ENCODE measurements at places on chromosomes 12 and 14.

DNA sequence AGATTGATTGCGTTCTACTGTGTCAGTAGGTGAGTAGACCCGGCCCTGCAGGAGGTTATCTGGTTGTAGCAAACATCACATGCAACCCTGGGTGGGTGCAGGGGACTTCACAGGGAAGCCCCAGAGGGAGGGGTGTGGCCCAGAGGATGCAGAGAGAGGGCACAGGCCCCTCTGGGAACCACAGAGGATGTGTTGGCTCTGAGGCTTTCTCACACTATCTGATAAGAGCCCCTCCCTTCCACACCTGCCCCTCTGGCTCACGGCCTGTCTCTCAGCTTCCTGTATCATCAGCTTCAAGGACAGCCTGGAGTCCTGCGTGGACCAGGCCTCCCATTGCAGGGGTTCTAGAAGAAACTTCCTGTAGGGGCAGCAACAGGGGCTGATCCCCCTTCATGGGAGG lies 101.9 kb downstream of the RIN3 start:
- peak; percentile 46 for DNase-seq

GRCh38 chr14:104075530-104076151 lies 9.9 kb upstream of the ASPG start:
- DNase-seq: no peak

DNA sequence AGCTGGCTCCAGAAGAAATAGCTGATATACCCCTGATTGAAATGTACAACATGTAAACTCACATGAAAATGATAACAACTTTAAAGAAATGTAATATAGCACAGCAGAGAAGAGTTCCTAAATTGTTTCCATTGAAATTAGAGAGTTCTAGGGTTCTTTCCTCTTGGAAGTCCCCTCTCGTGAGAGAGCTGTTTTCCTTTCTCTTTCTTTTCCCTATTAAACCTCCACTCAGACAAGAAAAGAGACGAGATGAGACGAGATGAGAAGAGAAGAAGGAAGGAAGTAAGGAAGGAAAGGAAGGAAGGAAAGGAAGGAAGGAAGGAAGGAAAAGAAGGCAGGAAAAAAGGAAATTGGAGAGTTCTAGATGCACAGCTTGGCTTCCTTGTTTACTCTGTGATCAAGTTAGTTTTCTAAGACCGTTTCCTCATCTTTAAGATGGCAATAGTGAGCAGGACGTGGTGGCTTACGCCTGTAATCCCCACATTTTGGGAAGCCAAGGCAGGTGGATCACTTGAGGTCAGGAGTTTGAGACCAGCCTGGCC lies 11.9 kb downstream of the DRAM1 start:
- no peak for DNase-seq

GRCh38 chr12:74321381-74321780 lies 216.3 kb upstream of the ATXN7L3B start:
- DNase-seq: no peak

DNA sequence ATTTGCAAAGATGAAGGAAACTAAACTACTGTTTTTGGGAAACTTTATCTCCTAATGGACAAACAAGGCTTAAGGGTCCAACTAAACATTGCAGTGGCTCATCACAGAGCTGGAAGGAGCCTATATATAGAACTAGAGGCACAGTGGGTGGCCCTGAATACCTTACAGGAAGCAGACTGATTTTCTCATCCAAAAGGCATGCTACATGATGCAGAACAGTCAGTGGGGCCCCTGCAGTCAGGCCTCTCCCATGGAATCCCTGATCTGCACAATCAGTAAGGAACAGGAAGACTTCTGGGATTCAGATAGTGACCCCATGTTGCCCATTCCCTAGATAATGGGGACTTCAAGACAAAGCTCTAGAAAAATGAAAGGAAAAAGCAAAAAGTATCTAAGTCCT lies 1.9 kb upstream of the LLPH start:
- no peak for DNase-seq

- no peak for DNase-seq
Measured at GRCh38 chr12:106328735-106329134, 26.2 kb downstream of the TCP11L2 start.

- DNase-seq: no peak
Measured at GRCh38 chr12:120438495-120439198, 734 bp downstream of the COX6A1 start.

DNA sequence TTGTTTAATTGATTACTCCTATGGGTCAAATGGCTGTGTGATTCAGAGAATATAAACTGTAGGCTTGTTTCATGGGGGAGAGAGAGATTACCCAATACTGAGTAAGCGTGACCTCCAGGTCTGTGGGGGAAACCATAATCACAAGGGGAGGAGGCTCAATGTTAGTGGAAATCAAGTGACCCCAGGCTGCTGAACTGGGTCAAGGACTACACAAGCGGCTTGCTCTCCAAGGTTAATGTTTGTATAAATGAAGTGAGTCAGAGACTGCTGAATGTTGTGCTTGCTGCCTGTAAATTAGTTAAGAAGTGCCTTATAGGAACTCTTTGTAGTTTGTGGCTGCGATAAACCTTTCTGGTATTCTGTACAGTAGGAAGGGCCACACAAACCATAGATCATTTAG lies 479.7 kb downstream of the AACS start:
- no peak for DNase-seq
